ENCODE measurements at places on chromosomes 3 and 15.

- no peak for DNase-seq
Observed at GRCh38 chr3:146160321-146160963, 542 bp downstream of the PLOD2 start.

GRCh38 chr15:57405133-57405532 is 28.8 kb downstream of the CGNL1 start:
- DNase-seq: no peak

DNA sequence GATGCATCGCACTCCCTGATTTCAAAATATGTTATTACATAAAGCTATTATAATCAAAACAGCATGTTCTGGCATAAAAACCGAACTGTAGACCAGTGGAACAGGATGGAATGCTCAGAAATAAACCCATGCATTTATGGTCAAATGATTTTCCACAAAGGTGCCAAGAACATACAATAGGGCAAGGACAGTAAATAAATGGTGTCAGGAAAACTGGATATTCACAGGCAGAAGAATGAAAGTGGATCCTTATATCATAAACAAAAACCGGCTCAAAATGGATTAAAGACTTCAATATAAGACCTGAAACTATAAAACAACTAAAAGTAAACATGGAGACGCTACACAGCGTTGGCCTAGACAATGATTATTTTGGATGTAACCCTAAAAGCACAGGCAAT is 22.6 kb downstream of the USP50 start:
- DNase-seq: no peak

DNA sequence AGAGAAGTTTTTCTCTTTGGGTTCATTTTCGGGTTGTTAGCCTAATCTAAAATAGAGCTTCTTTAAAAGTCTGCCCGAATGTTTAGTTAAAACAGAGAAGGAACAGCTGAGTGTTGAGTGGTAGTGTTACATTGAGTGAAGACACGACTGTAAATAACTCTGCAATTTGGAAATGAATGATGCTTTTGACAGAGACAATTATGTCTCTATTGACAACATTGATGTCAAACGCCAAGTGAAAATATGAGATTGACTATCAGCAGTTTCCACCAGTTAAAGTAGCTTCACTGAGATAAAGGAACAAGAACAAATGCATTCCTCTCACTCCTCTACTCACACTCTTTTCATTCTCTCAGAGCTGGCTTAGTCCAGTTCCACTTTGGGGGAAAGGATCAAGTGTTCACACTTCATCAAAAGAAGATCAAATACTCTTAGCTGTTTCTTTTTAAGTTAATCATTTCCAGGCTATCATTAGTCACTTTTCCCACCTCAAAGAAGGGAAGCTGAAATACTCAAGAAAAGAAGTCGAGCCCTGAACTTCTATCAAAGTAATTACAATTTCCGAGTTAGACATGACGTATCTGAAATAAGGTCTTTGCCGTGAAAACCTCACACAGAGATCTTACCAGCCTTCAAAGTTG is 399.1 kb upstream of the DPH6 start:
- no peak for DNase-seq

DNA sequence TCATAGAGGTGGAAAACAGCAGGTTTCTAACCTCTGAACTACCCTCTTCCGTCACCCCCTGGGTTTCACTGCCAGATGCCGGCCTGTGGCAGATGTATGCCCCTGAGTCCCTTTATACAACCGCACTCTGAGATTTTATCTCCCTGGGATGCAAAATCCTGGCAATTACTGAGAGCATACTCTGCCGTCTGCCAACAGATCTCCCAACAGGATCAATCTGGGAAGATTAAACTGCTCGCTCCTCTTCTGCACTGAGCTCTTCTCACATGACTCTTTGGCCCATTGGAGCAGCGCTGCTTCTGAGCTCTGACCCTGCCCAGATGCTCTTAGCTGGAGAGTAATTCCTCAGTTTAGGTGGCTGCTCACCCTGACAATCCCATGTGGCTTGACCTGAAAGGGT is 133.2 kb downstream of the LIPC start:
- no peak for DNase-seq

- no peak for DNase-seq
Observed at GRCh38 chr3:124861041-124861440, 26.1 kb downstream of the ITGB5 start.

GRCh38 chr3:195932418-195933043 is 24.2 kb upstream of the TNK2 start:
- DNase-seq: no peak

GRCh38 chr3:153043729-153044328 is 118.2 kb upstream of the RAP2B start:
- DNase-seq: no peak

- DNase-seq: no peak
Observed at GRCh38 chr3:98793971-98794370, 30.8 kb downstream of the ST3GAL6 start.

DNA sequence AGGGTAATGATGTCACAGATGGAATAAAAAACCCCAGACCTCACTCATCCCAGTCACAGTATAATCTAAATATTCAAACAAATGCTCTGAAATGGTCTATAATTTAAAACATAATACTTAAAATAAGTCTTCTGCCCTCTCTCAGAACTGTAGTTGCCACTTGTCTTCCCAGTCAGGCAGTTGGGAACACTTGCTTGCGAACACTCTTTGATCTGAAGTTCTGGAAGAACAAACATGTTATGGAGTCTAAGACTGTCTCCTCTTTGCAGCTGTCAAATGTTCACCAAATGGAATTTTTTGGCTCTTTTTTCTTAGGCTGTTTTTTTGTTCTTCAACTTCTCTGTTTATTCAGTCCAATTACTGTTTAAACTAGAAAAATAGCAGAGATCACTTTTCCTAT is 711.1 kb upstream of the GOLIM4 start:
- DNase-seq: no peak

GRCh38 chr15:73765778-73766177 is 12.6 kb upstream of the INSYN1 start:
- DNase-seq: no peak

- DNase-seq: no peak
Observed at GRCh38 chr3:192848371-192849233, 69.1 kb downstream of the MB21D2 start.

All from kidney epithelial cell (primary cell).